HS-27A (cell line): ENCODE measurements at places on chromosomes 12 and 14.

DNA sequence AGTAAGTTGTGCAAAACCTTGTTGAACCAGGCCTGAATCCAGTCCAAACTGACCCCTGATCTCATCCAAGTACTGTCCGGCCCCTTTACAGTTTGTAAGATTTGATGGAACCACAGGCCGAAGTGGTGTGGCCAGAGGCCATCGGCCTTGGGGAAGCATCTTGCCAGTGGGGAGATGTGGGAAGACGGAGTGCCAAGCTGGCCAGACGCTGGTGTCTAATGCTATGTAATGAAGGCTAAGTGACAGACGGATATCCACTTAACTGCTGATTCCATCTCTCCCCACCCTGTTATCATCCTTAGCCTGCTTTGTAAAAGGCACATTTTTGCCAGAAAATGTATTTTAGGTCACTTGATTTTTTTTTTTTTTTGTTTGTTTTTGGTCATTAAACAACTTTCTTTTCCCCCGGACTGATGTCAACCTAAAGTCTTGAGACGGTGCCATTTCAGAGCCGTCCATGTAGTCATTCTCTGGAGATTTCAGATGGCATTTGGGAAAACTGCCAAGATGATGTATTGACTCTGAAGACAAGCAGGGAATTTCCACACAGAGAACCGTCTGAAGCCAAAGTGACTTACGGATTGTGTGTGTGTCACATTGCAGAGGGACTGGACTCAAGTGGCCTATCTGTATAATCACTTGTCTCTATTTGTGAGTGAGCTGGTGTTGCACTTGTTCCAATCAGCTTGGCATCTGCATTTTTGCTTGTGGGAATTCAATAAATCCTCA is 86.5 kb upstream of the MANSC4 start:
- peak; percentile 91 for DNase-seq

DNA sequence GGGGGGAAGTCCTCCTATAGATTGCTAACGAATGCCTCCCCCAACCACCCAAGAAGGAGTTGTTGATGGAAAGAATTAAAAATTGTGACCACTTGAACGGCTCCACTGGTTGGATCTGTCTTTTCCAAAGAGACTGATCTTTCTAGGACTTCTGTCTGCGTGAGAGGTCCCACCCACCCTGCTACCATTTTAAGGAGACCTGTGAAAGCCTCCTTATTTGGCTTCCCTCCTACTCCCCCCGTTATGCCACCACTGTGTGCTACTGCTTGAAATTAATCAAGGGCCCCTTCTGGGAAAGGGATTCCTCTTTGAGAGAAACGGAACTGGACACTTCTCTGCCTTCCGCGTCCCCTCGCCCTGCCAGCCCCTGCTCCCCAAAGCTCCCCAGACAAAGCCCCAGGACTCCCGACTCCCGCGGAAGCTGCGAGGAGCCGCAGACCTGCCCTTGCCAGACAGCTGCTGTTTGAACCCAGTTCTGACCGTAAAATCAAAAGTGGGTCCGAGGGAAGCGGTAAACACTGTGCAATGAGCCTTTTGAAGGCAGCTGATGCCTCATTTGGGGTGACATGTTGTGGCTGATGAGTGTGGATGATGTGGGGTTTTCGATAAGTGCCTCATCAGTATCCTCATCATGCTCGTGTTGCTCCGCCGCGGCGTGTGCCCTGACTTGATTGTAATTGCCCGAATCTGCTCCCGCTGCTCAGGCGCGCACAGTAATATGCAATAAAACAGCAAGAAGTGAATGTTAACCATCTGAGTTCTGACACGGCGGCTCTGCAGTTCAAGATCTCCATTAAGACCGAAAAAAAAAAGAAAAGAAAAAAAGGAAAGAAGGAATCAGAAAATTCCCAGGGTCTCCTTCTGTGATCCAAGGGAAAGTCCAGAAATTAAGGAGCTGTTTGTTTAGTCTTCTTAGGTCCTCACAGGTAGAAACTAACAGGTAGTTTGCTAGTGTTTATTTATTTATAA is 48.2 kb downstream of the MBIP start:
- DNase-seq: no peak

GRCh38 chr14:102557434-102558226 is 34.8 kb upstream of the RCOR1 start:
- no peak for DNase-seq

GRCh38 chr12:5318874-5319273 is 113.0 kb upstream of the NTF3 start:
- peak; percentile 36 for DNase-seq

DNA sequence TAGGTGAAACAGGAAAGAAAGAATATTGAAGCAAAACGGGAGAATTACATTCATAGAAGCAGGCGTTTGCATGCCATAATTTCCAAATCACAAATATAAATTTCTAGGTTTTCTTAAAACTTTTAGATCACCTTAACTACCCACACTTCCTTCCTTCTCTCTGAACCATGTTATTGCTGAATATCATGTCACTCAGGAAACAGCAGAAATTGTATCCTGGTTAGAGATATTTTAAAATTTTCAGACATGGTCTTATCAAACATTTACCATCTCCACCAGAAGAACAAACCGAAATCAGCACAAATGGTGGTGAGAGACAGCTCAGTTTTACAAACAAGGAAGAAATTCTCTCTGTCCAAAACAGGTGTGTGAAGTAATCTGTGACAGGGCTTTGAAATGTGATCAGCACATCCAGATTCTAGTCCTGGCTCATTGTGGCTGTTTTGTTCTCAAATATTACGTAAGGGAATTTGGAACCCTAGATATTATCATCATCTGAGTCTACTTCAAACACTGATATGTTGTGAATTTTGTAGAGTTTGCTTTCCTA is 16.3 kb downstream of the TESPA1 start:
- DNase-seq: no peak

DNA sequence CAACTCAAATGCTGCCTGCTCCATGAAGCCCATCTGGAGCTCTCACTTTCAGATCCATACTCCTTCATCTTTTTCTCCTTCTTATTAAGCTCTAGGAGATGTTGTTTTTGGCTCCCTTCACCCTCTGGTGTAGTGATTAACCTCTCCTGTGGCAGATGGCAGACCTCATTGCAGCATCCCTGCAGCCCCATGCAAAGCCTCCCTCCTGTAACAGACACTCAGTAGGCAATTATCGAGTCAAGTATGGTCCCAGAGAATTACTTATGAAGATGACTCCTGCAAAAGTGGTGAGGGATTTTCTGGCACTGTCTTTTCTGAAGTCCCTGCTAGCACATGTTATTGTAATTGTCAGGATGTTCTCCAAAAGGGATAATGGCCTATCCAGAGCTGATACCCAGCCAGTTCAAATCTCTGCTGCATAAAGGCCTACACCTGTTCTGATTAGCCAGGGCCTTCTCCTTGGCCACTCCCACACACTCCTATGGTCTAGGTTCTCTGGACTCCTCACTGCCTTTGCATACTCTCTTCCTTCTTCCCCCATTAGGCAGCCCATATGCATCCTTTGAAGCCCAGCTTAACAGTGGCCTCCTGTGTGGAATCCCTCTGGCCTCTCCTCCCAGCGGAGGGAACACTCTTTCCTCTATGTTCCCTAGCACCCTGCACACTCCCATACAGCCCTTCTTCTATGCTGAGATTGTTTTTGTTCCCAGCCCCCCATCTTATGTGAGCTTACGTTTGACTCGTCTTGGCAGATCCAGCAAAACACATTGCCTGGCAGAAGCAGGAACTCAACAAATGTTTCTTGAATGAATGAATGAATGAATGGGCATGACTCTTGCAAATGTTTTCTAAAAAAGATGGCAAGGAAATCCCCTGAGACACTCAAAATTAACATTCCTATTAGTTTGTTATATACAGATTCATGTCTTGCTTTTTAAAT is 43.9 kb upstream of the MDM1 start:
- DNase-seq: no peak

- DNase-seq: no peak
These were observed 22.8 kb downstream of the PIGH start for GRCh38 chr14:67577181-67577808.

DNA sequence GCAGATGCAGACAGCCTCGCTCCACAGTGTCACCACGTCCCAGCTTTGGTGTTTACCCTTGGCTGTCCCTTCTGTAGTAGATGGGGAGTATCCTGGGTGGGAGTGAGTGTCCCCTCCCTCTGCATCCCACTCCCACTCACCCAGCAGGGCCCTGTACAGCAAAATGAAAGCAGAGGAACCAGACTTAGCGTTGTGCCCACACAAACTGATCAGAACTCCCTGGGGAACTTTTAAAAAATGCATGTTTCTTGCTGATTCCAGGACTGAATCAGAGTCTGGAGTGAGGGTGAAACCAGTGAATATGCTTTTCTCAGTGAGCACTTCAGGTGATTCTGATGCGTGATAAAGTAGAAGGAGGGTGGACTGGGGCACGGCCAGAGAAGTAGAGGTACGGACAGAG is 2.9 kb downstream of the ACVRL1 start:
- no peak for DNase-seq

GRCh38 chr12:112308652-112309051 is 73.6 kb downstream of the HECTD4 start:
- no peak for DNase-seq

DNA sequence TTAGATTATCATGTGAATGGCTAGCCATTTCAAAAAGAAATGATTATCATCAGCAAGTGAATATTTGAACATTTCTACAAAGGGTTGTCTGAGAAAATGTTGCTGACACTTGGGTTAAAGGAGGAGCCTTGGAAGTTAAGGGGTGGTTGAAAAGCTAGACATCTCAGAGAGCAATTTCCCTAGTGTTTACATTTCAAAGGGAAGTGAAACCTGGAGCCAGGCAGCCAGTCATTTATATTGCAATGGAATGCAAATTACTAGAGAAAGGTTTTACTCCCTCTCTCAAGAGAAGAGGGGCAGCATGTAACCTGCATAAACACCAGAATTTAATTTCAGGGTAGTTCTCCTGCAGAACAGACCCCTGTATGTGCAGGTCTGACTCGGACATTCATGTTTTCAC is 279.0 kb downstream of the SLC16A7 start:
- no peak for DNase-seq

DNA sequence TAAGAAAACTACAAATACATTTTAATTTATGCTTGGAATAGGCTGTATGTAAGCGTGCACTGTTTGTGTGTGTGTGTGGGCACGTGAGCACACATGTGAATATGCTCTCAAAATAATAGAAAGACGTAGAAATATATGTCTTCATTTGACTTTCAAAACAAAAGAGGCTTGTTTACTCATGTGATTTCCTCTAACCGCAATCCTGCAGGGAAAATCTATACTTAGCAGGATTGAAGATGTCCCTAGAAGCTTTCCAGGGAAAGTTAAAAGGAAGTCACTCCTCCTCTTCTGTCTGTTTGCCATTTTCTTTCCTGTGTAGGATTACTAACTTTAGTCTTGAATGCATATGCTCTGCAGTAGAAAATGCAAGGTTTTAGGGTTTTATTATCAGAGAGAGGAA is 404.7 kb downstream of the MDGA2 start:
- no peak for DNase-seq

DNA sequence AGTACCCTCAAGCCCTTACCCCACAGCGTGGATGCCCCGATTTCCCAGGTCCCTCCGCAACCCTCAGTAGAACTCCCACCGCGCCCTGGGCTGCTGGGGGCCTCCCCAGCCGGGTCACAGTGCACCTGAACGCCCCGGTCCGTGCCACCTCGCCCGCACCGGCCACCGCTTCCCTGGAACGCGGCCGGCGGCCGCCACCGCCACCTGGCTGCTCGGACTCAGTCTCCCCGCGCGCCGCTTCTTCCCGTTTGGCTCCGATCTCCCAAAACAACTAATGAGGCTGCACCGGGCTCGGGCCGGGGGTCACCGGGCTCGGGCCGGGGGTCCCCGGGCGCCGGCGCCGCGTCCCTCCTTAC is 1.0 kb downstream of the ITPK1 start:
- no peak for DNase-seq

DNA sequence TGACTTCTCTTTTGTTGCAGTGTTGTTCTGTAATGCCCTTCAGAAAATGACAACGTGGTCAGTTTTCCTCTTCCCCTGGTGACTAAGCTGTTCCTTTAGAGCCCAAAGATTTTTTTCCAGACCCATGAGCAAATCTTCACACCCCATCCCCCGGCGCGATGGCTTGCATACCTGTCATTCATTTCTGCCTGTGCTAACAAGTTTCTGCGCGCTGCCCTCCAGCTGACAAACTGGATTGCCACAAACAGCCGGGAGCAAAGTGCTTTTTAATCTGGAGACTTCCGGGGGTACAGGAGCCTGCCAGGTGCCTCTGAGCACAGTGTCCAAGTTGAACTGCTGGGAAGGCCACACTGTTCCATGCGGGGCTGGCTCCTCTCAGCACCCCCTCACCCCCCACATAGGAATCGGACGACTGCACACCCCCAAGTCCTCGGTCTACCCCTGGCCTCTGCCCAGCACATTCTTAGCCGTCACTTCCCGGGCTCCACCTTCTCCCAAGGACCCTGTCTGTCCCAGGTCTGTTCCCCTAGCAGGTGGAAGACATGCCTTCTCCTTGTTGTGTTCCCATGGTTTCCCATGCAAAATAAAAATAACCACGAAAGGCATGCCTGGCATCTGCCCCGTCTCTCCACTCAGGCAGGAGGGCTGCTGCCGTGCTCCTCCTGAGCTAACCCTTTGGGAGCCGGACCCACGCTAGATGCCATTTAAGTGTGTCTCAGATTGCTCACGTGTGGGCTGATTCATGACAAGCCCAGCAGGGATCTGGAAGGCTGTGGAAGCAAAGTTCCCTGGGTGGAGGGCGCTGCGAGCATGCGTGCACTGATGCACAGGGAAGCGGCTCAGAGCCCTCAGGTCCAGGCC is 14.1 kb downstream of the RILPL1 start:
- DNase-seq: no peak

DNA sequence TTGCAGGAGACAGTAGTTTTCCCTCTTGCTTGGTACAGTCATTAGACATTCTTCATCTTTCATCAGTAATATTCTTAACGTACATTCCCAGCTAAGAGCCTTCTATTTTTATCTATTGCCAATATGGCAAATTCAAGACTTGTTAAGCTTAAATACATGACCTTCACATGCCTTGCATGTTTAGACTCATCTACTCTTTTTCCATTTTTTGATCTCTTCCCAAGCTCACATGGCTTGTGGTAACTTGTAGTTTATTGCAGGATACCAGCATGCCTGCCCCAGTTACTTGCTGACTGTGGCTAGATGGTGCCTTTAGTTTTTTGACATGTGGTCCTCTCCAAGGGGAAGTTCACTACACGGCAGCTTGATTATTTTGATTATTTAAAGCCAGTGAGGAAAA is 729.0 kb downstream of the SLC6A15 start:
- no peak for DNase-seq

GRCh38 chr14:73223049-73223448 is 14.3 kb upstream of the PAPLN start:
- DNase-seq: no peak

DNA sequence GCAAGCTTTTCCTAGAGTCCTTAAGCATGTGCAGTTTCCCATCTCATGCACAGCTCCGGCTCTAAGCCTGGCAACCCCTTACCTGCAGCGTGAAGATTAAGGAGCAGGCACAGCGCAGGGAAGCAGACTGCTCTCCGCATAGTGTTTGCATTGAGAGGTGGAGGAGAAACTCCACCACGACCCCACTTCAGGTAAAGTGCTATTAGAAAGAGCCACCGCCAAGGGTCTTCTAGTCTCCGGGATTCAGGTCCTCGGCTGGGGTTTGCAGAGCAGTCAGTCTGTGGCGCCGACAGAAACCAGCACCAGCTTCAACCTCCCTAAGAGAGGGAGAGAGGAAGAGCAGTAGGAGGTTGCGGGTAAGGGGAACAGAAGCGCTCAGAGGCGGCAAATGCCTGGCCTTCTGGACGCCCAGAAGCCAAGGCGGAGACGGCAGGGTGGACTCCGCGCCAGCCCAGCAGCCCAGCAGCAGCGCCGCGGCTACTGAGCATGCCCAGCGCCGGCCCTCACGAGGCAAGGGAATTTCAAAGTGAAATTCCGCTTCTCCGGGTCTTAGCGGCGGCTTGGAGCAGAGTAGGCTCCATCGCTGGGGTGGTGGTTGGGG is at the start of gene PTPRR:
PTPRR (minus strand) TSS at position 488 of the 601 bp plus-strand sequence; CDS start at position 140, 348 bp downstream.
- DNase-seq: no peak
